ENCODE measurements at places on chromosomes 16 and 17.

- DNase-seq: no peak
Measured at GRCh38 chr17:61836266-61837174, 26.8 kb downstream of the BRIP1 start.

GRCh38 chr17:77819497-77819896 is 139.0 kb upstream of the TNRC6C start:
- DNase-seq: no peak

- no peak for DNase-seq
Measured at GRCh38 chr17:74447628-74448159, 15.8 kb downstream of the GPRC5C start.

- no peak for DNase-seq
Measured at GRCh38 chr16:74607962-74608356, 1.0 kb upstream of the GLG1 start.

DNA sequence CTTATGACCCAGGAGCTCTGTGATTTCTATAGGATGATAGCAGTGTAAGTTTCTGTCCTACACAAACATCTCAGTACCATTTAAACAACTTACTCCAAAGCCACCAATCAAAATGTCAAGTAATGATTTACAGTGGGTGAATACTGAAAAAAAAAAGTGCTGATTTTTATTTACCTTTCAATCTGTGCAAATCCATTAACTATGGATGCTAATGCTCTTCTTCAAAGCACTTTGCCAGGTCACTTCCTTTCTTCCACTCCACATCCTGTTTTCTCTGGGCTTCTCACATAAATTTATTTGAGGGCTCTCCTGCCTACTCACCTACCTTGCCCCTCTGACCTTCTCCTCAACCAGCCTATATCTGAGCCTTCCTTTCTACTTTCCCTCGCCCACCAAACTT is 101.6 kb downstream of the SKAP1 start:
- no peak for DNase-seq

DNA sequence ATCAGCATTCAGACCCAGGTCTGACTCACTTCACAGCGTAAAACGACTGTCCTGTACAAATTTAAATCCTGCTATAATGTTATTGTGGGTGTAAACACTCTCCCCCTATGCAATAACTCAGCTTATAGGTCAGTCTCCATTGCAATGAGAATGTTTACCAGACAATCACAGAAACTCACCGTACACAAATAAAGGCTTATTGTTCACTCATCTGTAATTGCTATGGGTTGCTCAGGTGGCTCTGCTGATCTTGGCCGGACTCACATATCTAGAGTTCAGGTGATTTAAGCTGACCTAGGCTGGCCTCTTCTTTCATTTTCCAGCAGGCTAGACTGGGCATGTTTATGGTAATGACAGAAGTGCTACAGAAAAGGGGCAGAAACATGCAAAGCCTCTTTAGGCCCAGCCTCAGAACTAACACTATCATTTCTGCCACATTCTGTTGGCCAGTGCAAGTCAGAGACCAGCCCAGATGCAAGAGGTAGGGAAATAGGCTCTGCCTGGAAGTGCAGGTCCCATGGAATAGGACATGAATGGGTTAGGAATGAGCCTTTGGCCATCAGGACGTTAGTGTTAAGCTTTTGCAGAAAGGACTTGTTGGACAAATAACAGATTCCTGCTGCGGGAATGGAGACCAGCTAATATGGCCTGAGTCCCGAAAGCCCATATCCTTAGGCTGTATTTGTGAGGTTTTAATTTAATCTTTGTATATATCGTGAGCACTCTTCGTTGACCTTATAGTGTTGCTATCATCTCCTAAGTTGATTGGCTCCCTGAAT is 44.0 kb downstream of the HLF start:
- DNase-seq: no peak

DNA sequence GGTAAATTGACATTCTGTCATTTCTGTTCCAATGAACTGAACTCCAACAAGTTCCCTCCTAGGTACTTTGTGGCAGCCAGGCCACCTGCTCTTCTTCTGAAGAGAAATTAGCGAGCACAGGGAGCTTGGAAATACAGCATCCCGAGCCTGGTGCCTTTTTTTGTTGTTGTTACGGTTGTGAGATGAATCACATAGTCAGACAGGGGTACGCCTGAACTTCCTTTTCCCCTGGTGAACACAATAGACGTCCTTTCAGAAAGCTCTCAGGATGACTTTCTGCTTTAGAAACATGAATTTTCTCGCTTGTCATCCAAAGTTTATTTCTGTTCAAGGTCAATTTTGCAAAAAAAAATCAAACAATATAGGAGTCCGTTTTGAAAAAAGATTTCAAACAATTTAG is 53.9 kb upstream of the XYLT1 start:
- DNase-seq: no peak

GRCh38 chr16:26765087-26765486 is 301.6 kb upstream of the C16orf82 start:
- DNase-seq: no peak

DNA sequence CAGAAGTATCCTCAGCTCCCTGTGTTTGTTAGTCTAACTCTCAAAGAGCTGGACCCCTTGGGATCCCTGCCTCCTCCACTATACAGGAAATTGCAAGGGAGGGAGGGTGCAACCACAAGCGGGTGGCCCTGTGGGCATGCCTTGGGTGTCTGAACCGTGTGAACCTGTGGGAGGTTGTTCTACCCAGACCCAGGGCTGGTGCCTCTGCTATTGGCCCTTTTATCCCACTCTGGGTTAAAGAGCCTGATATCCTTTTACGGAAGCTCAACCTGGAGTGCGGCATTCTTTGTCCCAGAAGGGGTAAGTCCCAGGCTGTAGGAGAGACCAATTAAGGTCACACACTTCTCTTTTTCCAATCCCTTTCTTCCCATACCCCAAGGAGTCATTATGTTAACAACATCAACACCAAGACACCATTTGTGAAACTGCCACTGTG is 53.4 kb downstream of the ARSG start:
- DNase-seq: no peak

- DNase-seq: no peak
Measured at GRCh38 chr16:89958068-89958467, 9.5 kb downstream of the DEF8 start.

- DNase-seq: peak; percentile 38
Measured at GRCh38 chr17:1180958-1181752, 1.4 kb upstream of the ABR start.

Data from right kidney (tissue), 9 donors.